ENCODE measurements at places on chromosomes 6 and 20.

- DNase-seq, result peak; percentile 4
These were observed 10.6 kb downstream of the ARMH2 start for GRCh38 chr6:24788031-24788665.

- no peak for DNase-seq
These were observed 358.2 kb downstream of the PLCB1 start for GRCh38 chr20:8490076-8490830.

- no peak for DNase-seq
These were observed at the start of gene OR2W1 for GRCh38 chr6:29045075-29045474. Gene OR2W1, minus strand, starts transcription at chr6:29045175. Its CDS starts 0 bp downstream, at chr6:29045175.

DNA sequence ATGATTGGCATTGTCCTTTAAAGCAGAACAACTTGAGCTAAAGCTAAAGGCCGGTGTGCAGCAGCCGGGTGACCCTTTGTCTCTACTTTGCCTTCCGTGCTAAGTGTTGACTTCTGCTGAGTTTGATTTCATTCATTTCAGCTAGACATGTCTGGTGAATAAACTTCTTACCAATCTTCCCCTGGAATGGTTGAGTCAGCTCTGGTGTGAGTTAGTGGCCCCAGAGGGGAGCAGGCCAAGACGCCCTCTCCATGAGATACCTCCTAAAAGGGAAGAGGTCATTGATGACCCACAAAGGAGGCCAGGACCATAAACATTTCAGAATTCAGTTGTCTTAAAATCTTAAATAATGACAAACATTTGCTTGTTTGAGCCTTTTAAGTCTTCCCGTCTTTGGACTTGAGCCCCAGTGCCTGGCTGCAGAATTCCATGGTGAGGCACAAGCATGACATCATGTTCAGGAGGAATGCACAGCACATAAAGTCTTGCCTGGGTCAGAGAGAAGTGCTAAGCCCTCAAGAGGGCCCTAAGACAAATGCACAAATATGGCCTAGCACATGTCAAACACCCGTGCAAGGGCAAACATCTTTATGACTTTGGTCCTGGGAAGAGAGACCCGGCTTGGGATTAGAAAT lies 96.3 kb upstream of the NEDD9 start:
- DNase-seq, result no peak

DNA sequence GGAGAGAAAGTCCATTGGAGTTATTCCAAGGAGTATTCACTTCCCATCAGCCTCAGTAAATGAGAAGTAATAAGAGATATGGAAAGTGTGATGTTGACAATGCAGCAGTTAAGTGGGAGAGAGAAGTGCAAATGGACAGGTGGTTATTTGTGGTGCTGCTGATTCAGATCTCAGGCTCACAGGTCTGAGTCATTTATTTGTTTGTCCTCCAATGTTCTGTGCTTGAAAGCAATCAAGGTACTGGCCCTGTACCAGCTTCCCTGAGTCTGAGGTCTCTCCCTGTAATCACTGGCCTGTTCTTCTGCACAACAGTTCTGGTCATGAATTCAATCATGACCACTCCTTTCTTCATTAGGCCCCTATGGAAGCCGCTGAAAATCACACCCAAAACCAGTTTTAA lies 827.7 kb downstream of the MAFB start:
- no peak for DNase-seq

DNA sequence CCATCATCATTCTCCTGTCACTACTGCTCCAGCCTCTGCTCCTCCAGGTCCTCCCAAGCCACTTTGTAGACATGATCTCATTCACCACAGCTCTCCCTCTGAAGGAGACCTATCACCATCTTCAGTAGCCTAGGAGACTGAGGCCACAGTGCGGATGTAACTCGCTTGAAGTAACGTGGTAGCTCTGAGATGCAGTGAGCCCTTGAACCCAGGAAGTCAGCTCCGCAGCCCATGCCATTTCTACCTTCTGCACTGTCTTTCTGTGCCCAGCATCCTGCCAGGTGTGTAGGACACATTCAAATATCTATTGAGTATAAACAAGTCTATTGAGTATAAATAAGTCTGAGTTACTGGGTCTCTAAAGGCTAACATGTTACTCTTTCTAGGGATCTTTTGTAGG lies 164.4 kb downstream of the CDH26 start:
- no peak for DNase-seq

DNA sequence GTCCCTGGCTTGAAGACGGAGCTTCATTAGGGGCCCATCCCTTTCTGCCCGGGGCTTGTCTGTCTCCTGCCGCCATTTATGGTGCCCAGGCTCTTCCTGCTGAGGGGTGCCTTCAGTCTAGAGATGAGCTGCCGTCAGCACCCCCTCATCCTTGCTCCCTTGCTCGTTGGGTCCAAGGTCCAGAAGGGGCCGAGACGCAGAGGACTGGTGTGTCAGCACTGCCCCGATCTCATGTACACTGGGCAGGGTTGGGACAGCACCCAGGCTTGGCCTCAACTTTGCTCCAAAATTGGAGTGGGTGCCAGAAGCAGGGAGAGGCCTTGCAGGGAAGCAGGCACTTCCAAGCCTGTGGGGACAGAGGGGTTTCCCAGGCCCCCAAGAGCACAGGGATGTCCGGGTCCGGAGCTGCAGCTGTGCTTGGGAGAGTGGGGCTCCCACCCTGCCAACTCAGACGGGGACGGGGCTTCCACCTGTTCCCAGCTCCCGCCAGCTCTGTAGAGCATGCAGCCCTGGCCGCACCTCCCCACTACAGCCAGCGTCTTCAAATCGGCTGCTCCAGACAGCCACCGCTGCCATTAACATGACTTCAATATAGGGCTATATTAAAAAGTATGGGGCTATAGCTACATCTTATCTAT lies 488.8 kb downstream of the TENT5A start:
- DNase-seq, result no peak

DNA sequence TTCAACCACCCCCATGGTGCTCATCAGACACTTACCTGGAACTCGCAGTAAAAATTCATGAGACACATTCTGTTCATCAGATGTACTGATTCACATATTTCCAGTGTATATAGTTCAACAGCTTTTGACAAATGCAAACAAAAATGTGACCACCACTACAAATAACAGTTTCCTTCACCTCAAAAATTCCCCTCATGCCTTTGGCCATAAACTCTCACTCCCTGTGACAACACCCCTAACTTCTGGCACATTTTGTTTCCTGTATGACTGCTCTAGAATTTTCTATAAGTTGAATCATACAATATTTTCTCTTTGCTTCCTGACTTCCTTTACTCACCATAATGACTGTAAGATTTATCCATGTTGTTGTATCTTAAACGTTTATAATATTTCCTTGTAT lies 63.7 kb downstream of the C6orf118 start:
- DNase-seq, result no peak

- DNase-seq, result no peak
These were observed 1.1 kb upstream of the FOXQ1 start for GRCh38 chr6:1310628-1311399.

- no peak for DNase-seq
These were observed 11.6 kb downstream of the AFDN start for GRCh38 chr6:167838207-167838748.

DNA sequence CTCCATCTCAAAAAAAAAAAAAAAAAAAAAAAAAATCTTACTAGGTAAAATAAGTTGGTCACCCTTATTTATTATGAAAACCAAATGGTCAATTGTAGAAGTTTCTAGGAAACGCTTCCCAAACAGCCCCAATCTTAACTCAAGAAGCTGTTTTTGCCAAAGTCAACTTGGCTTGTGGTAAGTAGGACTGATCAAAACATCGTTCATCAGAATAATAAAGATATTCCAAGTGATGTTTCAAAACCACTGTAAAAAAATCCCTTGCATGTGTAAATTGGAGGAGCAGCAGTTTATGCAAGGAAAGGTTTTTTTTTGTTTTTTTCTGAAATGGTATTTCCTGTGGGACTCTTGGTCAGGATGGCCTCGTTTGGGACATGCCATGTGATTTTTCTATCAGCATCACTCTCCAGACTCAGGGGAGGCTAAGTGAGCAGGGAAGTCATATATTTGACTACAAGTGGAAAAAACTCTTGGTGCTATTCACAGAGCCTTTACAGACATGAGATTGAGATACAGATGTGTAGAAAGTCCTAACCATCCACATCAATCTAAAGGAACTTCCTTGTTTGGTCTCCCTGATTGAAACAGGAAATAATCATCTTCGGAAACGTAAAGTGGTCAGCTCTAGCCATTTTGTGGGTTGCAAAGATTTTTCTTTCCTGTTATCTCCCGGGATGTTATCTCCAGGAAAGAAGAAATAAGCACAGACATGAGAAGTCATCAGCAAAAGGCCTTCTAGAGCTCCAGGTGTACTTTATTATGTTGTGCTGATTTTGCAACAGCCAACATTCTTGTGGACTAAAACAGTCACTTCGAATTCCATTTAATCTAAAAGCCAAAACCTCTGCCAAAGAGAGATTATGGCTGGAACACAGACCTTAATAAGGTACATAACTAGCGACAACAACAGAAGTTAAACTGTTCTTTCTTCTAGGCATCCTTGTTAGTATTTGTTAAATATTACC lies 177.8 kb downstream of the EDN1 start:
- DNase-seq, result no peak

DNA sequence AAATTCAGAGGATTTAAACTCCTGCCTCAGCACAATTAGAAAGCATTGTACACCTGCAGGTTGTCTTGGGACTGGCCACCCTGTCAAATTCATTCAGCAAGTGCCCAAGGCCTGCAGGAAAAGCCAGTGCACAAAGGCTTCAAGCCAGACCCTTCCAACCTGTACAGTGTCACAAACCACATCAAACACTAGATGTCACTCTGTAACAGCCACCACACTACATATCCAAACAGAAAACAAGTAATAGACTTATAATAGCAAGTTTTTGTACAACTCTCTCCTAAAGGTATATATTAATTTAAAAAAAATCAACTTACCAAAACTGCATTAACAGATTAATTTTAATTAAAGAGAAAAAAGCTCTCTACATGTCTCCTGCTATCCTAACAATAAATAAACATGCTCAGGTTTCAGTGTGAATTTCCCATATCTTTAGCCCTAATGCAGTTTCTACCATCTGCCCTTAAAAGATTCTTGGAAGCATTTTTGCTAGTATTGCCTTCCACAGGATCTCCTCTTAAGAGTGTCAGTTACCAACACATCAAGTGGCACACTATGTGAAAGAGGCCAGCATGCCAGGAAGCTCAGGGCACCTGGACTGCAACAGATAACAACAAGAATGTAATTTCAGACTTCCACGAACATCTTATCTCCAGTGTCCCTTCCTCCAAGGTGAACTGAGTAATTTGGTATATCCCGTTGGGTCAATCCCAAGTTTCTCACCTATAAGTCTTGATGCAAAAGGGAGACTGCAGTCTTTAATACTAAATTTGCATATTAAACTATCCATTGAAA lies 47.5 kb downstream of the RALGAPA2 start:
- DNase-seq, result no peak

DNA sequence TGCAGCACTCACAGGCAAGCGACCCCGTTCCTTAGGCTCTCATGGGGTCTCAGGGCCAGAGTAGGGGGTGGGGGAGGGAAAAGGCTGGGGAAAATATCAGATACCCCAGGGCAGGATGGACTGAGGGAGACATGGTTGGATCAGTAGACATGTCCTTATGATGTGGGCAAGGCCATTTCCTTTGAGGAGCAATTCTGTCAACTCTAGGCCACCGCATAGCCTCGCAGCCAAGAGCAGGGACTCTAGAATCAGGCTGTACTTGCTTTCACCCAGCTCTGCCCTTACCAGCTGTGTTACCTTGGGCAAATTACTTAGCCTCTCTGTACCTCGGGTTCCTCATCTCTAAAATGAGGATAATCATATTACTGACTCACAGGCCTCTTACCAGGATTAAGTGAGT lies 2.2 kb upstream of the MAPK13 start:
- DNase-seq, result no peak

GRCh38 chr6:7787137-7787608 lies 61.3 kb downstream of the BMP6 start:
- DNase-seq, result no peak

DNA sequence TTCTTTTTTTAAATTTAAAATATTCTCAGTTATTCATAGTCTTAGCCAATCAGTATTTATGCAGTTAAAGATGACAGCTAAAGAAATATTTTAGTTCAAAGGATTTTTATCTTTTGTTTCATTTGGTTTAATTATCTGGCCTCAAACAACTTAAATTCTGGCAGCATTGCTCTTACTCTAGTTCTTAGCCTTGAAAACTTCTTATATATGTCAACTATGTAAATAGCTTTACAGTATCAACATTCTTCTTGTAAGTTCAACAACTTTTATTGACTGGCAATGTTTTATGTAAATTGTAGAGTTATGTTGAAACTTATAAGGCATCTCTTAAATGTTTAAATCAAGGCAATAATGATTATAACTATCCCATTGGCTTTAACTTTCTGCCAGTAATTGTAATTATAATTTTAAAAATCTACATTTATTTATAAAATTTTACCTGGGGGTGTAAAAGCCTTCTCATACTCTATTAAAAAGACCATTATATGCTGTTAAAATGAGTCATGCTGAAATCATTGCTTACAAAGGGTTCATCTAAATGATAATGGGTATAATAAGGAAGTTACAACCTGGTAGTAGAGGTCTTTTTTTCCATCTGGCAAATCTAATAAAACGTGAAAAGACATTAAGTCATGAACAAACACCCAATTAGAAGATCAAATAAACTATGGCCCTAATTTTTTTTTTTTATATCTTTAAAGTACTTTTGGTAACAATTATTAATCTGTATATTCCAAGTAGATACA lies 45.8 kb upstream of the FAM184A start:
- DNase-seq, result no peak

GRCh38 chr20:64157878-64158277 lies 6.4 kb upstream of the MYT1 start:
- no peak for DNase-seq

- no peak for DNase-seq
These were observed 50.0 kb downstream of the IL20RA start for GRCh38 chr6:136994782-136995181.

DNA sequence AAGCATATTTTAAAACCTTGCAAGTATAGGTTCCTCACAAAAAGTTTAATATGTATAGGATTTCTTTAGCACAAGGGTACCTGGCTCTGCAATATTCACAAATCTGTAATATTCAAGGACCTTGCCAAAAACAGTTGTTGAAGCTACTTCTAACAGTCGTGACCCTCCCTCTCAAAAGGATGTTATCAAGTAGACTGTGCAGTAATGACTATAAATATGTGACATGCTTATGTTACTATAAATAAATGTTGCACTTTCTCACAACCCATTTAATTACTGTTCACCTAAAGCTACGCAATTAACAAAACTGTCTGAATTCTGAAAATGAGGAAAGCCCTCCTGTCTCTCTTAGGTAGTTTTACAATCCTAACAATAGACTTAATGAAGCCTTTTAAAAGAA lies 41.8 kb downstream of the FYN start:
- DNase-seq, result no peak

Data from T-helper 2 cell treated with Interferon-gamma antibody and Interleukin-4, amounts not matched to agents 5 μg/mL and 100 μg/mL, for 36 hours (primary cell).